Left ventricle myocardium superior (tissue), 1 donor: ENCODE measurements at places on chromosomes 5 and 9.
A peak's percentile ranks its signal among the peaks of the same experiment; 100 is the strongest.

- DNase-seq: no peak
Observed at GRCh38 chr5:168109441-168109840, 182.0 kb upstream of the WWC1 start.

DNA sequence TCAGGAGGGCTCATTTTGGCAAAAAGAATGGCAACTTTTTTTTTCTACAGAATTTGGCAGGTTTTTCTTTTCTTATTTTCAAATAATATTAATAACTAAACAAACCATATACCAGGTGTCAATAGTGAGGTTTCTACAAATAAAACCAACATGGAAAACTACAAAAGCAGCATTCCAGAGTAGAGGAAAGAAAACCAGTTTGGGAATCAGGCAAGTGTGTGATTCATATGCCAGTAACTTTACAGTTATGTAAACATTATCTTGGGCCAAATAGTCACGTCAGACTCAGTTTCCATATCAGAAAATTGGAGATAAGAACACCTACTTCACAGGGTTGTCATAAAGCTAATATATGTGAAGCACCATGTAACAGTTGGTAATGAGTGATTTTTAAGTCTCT, 51.7 kb downstream of the FBXW11 start:
- no peak for DNase-seq

DNA sequence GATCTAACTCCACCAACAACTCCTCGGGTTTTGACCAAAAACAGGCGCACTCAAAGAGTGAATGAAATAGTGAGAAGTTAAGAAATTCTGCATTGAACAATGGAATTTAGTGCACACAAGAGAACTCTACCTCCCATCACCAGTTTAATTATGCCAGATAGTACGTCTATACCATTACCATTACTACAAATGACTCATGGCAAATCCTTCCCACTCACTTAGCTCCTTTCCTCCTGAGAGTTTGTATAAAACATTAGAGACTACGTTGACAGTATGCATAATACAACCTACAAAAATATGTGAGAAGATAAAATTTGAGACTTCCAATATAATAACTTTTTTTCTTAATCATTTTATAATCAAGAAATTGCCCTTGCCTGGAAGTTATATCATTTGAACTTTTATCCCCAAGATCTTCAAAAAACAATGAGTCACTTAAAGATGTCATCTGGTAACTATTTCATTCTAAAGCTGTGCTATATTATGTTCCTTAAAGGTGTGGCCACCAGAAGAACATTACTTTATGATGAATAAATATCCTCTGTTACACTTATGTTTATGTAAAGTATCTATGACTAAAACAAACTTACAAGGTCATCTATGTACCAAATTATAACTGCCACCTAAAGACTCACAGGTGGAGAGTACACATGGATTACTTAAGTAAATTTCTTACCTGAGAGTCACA, 297.9 kb upstream of the PTGER4 start:
- DNase-seq: no peak

DNA sequence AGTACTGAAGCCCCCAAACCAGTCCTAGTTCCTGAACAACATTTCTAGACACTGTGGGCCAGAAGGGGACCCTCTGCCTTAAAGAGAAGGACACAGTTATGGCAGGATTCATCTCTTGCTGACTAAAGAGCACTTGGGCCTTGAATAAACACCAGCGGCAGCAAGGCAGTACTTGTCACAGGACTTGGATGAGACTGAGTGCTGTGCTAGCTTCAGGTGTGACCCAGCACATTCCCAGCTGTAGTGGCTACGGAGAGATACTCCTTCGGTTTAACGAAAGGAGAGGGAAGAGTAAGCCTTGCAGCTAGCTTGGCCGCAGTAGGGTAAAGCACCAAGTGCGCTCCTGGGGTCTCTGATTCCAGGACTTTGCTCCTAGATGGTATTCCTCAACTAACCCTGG, 10.9 kb upstream of the STX17 start:
- no peak for DNase-seq

- DNase-seq: no peak
Observed at GRCh38 chr9:94999832-95000231, 273.3 kb downstream of the AOPEP start.

DNA sequence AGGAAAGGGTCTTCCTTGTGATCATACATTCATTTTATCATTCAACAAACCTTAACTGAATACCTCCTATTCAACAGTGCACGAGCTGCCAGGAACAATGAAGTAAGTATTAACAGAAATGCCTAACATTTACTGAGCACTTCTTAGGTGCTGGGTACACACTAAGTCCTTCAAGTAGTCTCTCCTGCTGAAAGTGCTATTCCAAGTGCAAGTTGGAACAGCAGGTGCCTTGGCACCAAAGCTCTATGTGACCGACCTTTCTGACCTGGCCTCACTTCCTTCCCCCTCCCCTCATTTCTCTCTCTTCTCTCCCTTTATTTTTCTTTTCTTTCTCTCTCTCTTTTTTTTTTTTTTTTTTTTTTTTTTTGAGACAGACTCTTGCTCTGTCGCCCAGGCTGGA, 94.5 kb downstream of the GRIA1 start:
- DNase-seq: no peak

DNA sequence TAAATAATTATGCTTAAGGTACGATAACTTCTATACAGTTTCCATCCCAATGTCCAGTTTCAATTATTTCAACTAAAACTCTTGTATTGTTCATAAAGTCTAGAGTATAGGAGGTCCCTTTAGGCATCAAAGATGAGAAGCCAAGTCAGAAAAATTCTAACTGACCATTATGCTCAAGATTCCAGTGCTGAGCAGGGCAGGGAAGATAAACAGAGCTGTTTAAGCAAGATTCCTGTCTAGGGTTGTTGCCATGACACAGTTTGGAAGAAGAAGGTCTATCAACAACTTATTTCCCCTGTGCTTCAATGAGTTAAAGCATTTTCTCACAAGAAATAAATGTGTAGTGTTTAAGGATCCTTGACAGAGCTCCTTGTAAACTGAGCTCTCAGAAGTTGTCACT, 48.9 kb upstream of the MTAP start:
- DNase-seq: no peak

GRCh38 chr9:72560086-72560485, 38.7 kb downstream of the TMC1 start:
- no peak for DNase-seq

DNA sequence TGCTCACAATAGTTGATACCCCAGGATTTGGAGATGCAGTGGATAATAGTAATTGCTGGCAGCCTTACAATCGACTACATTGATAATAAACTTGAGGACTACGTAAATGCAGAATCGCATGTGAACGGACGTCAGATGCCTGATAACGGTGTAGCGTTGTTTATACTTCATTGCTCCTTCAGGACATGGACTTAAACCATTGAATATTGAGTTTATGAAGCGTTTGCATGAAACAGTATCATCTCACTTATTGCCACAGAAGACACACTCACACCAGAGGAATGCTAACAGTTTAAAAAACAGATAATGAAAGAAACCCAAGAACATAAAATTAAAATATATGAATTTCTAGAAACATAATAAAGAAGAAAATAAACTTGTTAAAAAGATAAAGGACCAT, 101.6 kb downstream of the GABBR2 start:
- no peak for DNase-seq

DNA sequence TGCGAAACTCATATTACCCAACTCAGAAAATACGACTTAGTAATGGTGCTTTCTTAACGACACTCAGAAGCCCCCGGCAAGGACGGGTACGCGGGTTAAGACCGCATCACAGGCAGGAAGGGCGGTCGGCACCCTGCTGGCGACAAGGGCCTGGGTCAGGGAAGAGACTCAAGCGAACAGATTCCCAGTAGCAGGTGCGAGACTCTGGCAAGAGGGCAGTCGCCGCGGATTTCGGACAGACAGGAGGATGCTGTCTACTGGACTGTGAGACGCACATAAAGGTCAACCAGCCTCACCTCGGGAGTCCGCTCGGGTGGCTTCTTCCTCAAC, 398 bp downstream of the RAPGEF6 start:
- DNase-seq: no peak

GRCh38 chr5:89728134-89728533, 681.4 kb downstream of the CETN3 start:
- no peak for DNase-seq

GRCh38 chr9:28999057-28999456, 1425.8 kb upstream of the C9orf72 start:
- DNase-seq: no peak

- DNase-seq: no peak
Observed at GRCh38 chr9:107178293-107178692, 104.8 kb upstream of the RAD23B start.

DNA sequence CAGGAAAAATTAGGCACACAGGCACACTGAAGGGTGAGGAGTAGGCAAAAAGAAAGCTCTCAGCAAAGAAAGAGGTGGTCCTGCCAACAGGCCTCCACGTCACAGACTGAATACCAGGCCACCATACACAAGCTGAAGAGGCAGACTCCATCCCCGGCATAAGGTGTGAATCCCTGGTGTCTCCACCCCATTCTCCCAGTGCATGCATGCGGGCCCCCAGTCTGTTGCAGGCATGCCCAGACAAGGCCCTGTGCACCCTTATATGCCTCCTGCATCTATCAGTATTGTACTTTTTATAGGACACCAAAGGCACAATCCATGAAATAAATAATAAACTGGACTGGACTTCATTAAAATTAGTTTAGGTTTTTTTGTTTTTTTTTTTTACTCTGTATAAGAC, 73.1 kb downstream of the RGMB start:
- DNase-seq: no peak

DNA sequence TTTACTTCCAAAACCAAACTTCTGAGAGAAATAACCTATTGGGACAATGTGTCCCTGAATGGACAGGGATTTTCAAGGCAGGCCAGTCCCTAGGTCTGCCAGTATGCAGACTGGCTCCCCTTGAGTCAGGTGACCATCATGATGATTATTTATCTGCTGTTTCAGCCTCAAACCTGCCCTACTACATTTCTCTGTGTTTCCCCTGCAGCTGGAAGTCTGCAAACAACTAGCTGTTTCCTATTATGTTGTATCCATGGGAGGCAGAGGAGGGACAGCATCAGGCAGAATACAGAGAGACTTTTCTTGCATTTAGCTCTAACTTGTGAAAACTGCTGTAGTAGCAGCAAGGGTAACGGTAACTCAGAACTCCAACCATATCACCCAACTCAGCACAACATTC, 36.2 kb upstream of the IFNK start:
- DNase-seq: no peak

- DNase-seq: no peak
Observed at GRCh38 chr5:68464424-68464823, 248.9 kb downstream of the PIK3R1 start.

DNA sequence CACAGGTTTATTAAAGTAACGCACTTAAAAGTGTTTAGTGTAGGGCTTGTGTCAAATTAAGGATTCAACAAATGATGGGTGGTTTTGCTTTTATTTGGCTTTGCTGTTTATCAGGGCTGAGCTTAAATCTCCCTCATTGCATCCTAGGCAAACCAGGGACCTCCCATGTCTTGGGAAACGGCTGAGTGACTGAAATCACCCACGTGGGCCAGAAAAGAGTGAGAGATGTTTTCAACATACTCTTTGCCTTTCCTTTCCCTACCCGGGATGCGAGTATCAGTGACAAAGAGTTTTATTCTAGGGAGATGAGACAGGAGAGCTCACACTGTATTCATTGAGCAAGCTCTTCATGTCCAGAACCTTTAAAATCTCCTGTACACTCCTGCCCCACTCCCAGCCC, 23.3 kb downstream of the KCNMB1 start:
- DNase-seq: no peak

DNA sequence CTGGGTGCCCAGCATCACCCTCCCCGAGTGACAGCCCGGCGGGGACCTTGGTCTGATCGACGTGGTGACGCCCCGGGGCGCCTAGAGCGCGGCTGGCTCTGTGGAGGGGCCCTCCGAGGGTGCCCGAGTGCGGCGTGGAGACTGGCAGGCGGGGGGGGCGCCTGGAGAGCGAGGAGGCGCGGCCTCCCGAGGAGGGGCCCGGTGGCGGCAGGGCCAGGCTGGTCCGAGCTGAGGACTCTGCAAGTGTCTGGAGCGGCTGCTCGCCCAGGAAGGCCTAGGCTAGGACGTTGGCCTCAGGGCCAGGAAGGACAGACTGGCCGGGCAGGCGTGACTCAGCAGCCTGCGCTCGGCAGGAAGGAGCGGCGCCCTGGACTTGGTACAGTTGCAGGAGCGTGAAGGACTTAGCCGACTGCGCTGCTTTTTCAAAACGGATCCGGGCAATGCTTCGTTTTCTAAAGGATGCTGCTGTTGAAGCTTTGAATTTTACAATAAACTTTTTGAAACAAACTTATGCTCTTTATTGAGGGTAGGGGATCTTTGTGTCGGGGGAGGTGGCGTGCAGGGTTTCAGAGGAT, 1.3 kb downstream of the GADD45G start:
- peak; percentile 88 for DNase-seq

- no peak for DNase-seq
Observed at GRCh38 chr5:98770911-98771322, 2.5 kb upstream of the RGMB start.

- no peak for DNase-seq
Observed at GRCh38 chr5:9419794-9420193, 126.1 kb downstream of the SEMA5A start.

DNA sequence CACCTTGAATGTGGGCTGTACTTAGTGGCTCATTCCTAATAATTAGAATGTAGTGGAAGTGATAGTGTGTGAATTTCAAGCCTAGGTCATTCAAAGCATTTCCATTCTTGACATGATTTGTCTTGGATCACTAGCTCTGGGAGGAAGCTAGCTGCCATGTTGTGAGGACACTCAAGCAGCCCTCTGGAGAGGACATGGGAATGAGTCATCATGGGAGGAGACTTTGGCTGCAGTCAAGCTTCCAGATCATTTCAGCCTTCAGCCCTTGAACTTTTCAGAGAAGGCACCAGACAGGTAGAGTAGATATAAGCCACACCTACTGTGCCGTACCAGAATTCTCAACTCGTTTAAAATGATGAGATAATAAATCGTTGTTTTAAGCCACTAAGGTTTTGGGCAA, 506.9 kb downstream of the ZNF608 start:
- DNase-seq: no peak

GRCh38 chr5:87103616-87104287, 163.9 kb upstream of the RASA1 start:
- no peak for DNase-seq

DNA sequence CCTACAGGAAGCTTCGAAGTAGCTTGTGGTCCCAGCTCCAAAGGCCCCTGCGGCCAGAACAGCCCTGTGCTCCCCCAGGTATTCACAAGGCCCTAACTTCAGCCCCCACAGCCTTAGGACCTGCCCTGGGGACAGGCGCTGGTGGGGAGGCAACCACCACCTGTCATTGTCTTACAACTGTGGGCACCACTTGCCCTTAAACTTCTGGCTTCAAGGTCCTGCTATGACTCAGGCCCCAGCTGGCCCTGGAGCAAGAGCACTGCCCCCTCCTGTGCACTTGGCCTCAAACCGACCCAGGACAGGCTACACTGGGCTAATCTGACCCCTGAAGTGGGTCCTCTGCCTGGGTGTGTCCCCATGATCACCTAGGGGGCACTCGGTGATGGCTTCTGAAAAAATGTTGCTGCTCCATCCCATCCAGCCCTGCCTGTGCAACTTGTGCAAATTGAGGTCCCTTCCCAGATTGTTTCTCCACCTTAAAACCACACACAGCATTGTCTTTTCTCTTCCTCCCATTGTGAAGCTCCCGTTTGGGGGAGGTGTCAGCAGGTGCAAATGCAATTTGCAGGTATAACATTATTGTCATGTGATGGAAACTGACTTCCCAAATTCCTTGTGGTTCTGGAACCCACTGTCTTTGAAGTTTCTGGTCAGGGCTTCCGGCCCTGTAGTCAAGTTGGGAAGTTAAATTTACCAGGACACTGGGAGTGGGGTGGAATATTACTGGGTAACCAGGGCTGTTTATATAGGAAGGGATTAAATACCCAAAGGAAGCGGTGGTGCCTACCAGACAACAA, 1.1 kb upstream of the PROB1 start:
- peak; percentile 47 for DNase-seq

GRCh38 chr5:103498800-103499551, 63.6 kb downstream of the NUDT12 start:
- no peak for DNase-seq
